ENCODE measurements at places on chromosomes 3 and 15. TPM values are rescaled to one million over a fixed set of nuclear protein-coding genes. Genes with fewer than 3 reads are reported as not detected.
A peak's percentile ranks its signal among the peaks of the same experiment; 100 is the strongest.

DNA sequence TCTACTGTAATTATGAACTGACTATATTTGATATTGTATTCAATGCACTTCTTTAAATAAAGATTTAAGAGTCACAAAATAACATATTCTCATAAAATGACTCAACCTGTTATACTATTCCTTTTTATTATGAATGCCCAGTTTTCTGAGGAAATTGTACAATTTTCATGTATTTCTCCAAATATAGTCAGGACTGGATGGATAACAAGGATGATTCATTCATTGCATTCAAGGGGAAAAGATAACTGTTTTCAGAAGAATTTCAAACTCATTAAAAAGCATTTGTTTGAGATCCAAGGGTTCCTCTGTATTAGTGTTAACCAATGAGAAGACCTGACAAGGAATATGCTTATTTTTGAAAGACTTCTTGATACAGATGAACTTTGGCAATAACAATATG, 163.7 kb downstream of the MEIS2 start:
- no peak for DNase-seq

- DNase-seq, result no peak
Measured at GRCh38 chr3:10376353-10376752, 55.4 kb upstream of the SEC13 start.

- DNase-seq, result peak; percentile 67
Measured at GRCh38 chr3:52253314-52254304, 8.1 kb downstream of the PPM1M start.

DNA sequence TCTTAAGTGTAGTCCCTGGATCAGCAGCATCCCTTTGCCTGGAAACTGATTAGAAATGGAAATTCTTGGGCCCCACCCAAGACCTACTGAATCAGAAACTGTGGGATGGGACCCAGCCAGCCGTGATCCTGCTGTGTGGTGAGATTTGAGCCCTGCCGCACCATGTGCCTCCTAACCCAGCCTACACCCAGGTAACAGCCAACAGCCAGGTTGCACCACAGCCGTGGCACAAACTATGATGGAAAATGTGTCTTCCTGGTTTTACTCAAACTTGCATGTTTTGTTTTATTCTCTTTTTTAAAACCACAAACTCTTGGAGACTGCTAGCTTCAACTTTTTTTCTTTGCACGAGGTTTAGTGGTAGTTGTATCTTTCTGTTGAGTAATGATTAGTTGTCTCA, 2.6 kb downstream of the LIMD1 start:
- peak; percentile 58 for DNase-seq

DNA sequence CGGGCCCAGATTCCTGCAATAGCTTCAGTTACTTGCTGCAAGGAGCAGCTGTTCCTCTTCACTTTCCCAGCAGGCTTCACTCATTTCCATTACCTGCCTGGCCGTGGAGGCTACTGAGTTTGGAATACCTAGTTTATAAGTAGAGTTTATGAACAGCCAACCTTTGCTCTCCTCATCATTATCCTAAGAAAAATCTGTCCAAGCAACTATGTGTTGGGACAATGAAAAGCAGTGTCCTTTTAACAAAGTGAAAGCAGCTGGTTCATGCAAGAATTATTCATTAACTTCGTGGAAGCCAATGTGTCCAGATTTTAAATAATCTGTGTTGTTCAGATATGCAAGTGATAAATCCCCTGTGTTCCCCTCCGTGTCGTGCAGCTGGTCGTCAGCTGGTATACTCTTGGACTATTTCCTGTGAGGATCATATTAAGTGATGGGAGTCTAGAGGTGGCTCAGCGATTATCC, 39.3 kb upstream of the SSR3 start:
- no peak for DNase-seq

- DNase-seq, result peak; percentile 42
Measured at GRCh38 chr3:64685331-64685799, 2.4 kb downstream of the ADAMTS9 start.

GRCh38 chr3:43515208-43515917, 106.4 kb downstream of the ANO10 start:
- DNase-seq, result no peak

DNA sequence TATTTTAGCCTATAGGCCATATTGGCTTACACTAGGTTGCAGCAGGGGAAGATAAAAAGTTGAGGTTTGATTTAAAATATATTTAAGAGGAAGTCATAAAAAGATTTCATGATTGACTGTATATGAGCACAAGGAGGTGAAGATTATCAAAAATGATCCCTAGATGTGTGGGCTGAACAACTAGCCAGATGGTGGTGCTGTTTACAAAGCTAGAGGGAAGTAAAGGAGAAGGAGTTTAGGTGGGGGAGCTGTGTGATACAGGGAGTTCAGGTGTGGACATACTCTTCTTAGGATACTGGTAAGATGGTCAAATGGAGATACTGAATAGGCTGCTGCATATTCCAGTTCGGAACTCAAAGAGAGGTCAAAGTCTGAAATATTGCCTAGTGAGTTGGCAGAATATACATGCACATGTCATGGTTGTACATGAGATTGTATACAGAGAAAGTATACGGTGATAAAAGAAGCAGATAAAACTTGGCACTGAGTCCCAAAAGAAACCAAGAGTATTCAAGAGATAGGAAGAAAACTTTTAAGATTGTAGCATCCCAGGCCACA, 727.8 kb downstream of the NLGN1 start:
- no peak for DNase-seq

DNA sequence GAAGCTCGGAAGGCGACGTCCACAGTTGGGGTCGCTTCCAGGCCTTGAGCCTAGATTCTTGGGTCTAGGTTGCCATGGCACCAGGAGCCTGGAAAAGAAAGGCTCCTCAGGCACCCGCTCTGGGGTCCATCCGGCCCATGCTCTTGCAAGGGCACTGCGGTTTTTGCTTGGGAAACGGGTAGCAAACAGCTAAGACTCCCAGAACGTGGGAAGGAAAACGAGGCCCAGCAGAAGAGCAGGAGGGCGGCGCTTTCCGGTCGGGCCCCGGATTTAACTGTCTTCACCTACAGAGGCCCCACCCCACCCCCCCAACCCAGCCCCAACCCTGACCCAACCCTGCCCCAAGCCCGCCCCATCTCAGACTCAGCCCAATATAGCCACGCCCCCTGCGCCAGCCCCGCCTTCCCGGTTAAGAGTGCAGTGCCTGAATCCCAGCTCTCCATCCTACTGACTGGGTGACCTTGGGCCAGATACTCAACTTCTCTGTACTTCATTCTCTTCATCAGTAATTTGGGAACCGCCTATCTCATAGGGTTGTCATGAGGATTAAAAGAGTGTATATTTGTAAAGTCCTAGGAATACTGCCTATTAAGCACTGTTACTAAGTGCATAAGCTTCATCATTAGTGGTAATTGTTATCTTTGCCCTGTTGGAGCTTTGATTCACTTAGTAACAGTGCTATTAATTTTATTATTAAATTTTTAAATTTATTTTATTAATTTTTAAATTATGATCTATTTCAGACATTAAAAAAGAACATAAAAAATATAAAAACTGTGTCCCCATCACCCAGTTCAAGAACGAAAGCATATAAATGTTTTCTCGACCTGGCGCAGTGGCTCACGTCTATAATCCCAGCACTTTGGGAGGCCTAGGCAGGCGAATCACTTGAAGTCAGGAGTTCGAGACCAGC, 28.4 kb upstream of the SMAD6 start:
- DNase-seq, result peak; percentile 34

DNA sequence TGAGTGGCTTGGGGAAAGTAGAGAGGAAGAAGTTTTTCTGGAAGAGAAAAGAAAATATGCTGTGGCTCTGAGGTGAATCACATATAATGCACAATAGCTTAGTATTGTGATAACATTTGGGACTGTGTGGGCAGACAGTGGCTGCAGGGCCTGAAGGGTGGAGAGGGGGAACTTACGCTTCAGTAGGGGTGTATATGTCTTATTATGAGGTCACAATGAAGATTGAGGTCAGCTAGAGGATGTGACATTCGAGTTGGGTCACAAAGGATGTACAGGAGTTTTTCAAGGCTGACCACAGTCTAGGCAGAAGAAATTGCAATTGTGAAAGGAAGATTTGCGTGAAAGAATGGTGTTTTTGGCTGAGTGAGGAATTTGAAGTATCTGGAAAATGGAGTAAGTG, 414.8 kb downstream of the LPP start:
- DNase-seq, result no peak

DNA sequence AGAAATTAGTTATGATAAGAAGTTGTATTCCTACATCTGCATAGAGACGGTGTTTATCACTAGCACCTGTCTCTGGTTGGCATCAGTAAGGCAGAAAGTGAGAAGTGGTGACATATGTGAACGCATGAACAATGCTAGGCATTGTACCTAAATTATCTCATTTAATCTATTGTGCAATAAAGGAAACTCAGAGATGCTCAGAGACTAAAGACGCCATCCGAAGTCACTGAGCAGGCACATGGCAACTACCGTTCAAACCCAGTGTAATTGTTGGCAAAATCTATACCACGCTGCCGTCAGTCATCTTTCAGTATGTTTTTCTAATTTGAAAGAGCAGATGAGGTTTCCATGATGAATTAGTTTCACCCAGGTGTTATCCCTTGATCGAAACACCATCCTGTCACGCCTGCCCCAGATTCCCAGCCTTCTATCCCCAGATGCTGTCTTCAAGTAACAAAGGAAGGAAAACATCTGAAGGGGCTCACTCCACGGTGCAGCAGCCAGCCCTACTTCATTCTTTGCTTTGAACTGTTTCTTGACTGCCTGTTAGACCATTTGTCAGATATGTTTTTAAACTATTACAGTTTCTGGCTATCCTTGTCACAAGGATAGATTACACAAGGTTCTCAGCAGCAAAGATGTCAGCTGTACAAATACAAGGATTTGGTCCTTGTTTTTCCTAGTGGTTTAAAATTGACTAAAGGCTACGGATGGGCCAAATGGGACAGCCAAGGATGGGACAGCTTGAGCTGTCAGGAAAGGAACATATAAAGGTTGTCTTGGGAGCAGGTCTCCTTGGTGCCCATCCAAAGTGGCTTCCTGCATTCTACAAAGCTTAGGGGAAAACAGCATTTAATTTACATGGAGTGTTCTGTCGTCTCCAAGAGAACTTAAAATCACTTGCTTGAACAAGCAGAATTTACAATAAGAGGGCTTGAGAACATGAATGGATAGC, 99.1 kb downstream of the TMEM108 start:
- no peak for DNase-seq

DNA sequence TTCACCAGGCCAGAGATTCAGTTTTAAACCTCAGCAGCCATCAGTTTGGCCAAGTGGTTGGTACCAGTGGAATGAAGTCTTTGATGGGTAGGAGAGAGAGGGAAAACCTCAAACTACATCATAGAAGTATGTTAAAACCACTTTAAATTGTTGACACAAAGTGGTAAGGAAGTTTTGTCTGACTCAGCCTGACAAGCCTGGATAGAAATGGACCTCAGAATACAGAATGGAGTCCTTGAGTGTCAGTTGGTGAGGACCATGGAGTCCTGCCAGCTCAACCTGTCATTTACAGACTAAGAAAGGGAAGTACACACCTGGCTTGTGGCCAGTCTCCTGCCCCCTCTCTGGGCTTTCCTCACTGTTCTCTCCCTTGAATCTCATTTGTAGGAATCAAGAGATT, 12.1 kb downstream of the EAF1 start:
- no peak for DNase-seq

The MESD gene
- total RNA-seq, result 5.3 TPM

The KLHL40 gene
- total RNA-seq, result 241 TPM
